Activated CD4-positive, alpha-beta memory T cell treated with anti-CD3 and anti-CD28 coated beads for 36 hours (primary cell): ENCODE measurements at places on chromosomes 13 and 19.
A peak's percentile ranks its signal among the peaks of the same experiment; 100 is the strongest.

DNA sequence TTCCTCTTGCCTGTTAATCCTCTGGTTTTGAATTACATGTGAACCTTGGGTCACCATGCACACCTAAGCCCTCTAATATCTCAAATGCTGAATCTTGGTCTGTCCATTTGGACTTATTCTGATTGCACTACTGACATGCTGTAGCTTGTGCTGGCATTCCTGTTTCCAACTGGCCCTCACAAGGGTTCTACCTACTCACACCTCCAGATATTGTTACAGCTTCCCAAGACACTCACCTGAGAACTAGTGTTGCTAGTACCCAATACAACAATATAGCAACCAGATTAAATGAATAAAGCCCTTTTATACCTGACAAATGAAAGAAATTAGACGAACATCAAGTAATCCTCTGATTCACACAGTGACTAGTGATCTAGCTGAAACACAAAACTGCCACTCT, 16.6 kb downstream of the TEX30 start:
- no peak for DNase-seq

DNA sequence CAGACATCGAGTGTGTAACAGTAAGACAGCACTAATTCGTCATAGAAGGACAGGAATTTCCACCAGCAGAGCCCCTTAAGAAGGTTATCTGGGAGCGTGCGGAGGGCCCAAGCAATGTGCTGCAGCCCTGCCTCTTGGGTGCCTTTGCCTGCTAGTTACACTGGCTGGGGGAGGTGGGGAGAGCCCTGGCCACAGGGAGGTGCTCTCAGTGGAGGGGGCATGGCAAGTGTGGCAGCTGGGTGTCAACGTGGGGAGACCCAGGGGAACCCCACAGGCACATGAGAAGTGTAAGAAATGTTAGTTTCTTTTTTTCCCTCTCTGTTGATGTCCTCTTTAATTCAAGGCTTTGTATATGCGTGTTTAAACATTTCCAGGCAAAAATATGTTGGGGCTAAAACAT, 50.9 kb upstream of the TMTC4 start:
- DNase-seq = no peak

GRCh38 chr13:87923753-87924152, 252.6 kb downstream of the SLITRK5 start:
- no peak for DNase-seq

DNA sequence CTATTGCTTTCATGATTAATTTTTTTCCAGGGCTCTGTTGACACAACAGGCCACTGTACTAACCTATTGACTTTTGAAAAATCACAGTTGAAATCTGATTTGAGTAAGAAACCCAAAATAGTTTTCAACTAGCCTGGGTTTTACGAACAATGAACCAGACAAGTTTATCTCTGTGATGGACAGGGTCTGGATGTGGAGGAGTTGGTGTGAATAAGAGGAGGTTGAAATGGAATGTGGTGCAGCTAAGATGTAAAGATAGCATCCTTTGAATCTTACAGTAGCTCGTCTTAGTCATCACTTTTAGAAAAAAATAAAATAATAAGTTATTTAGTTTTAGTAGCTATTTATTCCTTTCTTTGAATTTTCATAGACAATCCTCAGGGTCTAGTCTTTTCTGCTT, 8.3 kb upstream of the OXGR1 start:
- no peak for DNase-seq

- no peak for DNase-seq
Measured at GRCh38 chr13:27663947-27664346, 42.3 kb downstream of the POLR1D start.

GRCh38 chr13:98819382-98820010, 67.0 kb upstream of the SLC15A1 start:
- no peak for DNase-seq

DNA sequence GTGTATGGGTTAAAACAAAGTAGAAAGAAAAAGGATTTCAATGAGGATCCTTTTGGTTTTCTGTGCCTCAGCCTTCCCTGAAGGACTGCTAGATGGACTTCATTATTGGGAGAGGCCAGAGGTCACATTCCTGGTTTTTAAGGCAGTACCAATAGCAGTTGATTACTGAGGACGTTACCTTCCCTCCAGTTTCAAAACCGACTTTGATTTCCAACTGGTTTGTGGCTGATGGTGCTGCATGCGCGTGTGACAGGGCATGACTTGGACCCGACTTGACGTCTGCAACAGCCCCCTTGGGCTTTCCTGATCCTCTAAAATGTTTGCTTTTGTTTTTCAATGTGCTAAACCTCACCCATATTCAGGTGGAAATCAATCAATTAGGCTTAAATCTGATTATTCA, 314.3 kb upstream of the ARGLU1 start:
- DNase-seq = no peak

- no peak for DNase-seq
Measured at GRCh38 chr19:55346725-55347441, 7.2 kb downstream of the KMT5C start.

DNA sequence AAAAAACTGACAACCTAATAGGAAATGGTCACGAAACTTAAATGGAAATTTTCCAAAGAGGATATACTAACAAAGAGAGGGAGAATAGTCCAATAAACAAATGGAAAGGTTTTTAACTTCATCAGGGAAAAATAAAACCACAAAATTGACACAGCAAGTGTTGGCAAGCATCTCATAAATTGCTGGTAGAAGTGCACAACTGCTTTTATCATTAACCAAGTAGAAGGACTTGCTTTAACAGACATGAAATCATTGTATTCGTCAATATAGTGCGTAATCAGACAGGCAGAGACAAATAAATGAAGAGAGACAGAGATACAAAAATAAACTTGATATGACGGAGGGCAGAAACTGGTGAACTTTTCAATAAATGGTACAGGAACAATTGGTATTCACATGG, 7.4 kb downstream of the TGDS start:
- no peak for DNase-seq

DNA sequence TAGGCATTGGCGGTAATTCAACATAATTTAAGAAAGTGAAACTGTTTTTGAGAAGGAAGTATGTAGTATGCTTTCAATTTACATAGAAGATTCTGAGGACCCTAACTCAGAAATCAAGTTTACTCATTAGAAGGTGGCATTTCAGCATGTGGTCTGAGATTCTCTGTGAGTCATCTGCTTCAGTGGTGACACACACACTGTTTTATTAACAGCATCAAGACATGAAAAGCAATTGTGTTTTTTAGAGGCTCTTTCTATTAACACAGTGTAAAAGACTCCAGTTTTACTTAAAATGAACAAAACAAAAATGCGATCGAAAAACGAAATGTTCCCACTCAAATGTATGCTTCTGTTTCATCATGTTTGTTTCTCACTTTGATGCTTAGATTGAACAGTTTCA, 802.1 kb upstream of the SLITRK6 start:
- DNase-seq = no peak

DNA sequence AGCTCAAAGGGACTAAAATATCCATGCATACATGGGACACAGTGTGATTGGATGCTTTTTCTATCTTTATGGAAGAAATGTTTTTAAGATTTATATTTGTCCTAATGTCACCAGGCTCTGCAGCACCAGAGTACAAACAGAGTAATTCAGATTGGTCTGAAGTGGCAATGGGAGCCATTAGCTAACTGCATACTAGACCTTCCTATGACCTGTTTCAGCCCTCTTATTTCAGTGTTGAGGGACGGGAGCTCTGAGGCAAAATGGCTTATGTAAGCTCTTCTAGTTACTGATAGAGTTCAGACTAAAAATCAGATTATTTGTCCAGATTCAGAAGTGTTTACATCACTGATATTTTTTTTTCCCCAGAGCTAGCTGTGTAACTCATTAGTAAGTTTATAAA, 4.9 kb downstream of the SLAIN1 start:
- no peak for DNase-seq

GRCh38 chr19:1875646-1876495, 9.4 kb downstream of the ABHD17A start:
- peak; percentile 93 for DNase-seq

DNA sequence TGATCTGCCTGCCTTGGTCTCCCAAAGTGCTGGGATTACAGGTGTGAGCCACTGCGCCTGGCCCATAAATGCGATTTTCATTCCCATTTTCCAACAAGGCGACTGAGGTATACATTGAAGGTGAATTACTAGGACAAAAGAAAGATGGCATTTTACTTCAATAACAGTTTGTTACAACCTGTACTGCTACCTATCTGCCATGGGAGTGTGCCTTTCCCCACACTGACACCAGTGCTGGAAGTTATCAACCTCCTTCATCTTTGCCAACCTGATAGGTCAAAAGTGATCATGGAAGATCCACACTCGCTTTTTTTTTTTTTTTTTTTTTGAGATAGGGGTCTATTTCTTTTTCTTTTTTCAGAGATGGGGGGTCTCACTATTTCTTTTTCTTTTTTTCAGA, 11.0 kb downstream of the CRX start:
- no peak for DNase-seq

GRCh38 chr13:43058318-43058674, 34.9 kb downstream of the DNAJC15 start:
- DNase-seq = peak; percentile 58

DNA sequence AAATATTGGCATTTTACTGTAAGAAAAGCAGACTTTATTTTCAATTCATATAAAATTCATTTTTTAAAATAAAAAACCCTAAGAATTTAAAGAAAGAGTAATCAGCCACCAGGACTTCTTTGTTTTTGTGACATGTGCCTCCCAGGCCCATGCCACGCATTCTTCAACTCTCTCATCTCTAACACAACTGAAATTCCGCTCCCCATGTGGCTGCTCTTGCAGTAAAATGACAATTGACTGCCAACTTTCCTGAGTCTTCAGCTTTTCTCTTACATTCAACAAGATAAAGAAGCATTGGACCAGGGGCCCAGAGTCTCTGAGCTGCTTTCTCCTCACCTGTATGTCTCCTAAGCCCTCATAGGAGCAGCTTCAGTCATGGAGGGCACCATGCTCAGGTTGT, 372.1 kb downstream of the UQCRFS1 start:
- no peak for DNase-seq

- no peak for DNase-seq
Measured at GRCh38 chr13:100532090-100532766, 56.4 kb downstream of the GGACT start.

DNA sequence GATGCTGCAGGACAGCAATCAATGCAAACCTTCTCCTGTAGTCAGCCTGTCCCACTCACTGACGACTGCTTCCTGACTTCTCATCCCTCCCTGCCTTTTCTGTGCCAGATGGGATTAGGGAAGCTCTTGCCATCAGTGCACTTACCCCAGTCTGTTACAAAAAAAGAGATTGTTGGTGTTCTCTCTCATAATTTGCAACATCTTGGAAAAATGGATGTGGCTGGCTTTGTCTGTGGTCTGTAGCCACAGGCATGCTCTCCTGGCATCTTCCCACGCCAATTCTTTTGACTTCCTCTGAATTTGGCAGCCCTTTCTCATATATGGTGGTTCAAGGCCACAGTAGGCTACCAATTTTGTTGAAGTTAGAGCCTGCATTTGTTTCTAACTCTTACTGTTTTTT, 11.6 kb upstream of the HTR2A start:
- no peak for DNase-seq

GRCh38 chr13:27166313-27166712, 5.3 kb downstream of the USP12 start:
- no peak for DNase-seq

- peak; percentile 67 for DNase-seq
Measured at GRCh38 chr19:16386619-16387240, 62.1 kb downstream of the KLF2 start.

- DNase-seq = no peak
Measured at GRCh38 chr13:51015973-51016372, 95.1 kb downstream of the C13orf42 start.

DNA sequence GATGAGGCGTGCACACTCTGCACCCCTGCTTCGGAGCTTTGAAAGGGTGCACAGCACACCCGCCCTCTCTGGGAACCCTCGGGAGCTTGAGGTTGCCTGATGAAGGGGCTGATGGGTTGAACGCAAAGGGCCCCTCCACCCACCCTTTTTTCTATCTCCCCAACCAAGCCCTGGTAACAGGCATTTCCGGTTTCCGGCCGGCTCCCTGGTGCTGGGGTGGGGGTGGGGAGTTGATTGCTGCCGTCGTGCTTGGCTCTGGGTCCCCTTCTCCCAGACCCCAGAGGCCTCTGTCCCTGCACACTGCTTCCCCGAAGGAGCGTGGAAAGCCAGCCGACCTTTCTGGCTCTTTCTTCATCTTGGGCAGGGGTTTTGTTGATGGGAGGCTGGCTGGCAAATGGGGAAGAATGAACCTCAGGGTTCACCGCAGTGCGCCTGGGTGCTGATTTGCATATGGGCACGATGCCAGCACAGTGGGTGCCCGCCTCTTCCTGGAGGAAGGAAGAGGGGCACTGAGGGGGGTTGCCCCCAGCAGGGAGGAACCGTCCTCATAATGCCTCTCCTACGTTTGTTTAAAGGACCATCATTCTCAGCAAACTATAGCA, 29.1 kb downstream of the VAV1 start:
- peak; percentile 89 for DNase-seq

GRCh38 chr19:35419046-35419445, 29.0 kb upstream of the FFAR2 start:
- no peak for DNase-seq

- DNase-seq = no peak
Measured at GRCh38 chr13:91031508-91031907, 316.0 kb upstream of the MIR17HG start.

DNA sequence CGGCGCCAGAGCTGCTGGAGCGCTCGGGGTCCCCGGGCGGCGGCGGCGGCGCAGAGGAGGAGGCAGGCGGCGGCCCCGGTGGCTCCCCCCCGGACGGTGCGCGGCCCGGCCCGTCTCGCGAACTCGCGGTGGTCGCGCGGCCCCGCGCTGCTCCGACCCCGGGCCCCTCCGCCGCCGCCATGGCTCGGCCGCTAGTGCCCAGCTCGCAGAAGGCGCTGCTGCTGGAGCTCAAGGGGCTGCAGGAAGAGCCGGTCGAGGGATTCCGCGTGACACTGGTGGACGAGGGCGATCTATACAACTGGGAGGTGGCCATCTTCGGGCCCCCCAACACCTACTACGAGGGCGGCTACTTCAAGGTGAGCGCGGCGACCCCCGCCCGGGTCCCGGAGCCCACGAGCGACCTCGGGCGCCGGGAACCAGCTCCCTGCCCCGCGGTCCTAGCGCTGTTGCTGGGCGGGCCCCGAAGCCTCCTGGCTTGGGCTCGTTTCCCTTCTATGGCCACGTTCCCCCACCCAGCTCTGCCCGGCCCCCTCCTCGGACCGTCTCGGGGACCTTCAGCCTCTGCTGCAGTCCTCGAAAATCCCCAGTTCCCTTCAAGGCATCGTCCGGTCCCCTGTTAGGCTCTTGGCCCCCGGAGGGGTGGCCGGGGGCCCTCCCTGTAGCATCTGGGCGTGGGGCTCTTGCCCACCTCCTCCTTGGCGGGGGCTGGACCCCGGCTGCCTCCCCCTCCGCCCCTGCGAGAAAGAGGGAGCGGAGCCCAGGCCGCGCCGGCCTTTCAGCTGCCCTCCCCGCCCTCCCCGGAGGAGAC, at the start of gene CDC34:
TSS of gene CDC34 (plus strand) at position 8 of the 808 bp plus-strand sequence. CDS start at position 180, 172 bp downstream.
- no peak for DNase-seq

DNA sequence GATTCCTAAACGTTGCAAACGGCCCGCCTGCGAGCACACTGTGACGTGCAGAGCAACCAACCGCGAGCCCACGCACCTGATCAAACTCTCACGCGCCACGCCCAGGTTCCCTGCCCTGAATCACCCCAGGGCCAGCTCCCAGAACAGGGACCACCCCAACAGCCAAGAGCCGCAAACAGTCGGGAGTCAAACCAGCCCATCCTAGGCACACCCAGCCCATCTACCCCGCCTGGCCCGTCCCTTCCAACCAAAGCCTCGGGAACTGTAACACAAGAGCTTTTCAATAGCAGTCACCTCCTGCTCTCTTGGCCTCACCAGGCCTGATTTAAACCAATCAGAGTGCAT, 8.9 kb downstream of the PIP5K1C start:
- DNase-seq = no peak
